T-helper 9 cell (primary cell): ENCODE measurements at places on chromosomes 2 and 18.

- no peak for DNase-seq
Observed at GRCh38 chr18:35042389-35043071, 1.3 kb downstream of the MAPRE2 start.

- no peak for DNase-seq
Observed at GRCh38 chr2:100248971-100249370, 73.3 kb downstream of the LONRF2 start.

GRCh38 chr2:54122171-54122935 is 6.9 kb downstream of the ACYP2 start:
- no peak for DNase-seq

DNA sequence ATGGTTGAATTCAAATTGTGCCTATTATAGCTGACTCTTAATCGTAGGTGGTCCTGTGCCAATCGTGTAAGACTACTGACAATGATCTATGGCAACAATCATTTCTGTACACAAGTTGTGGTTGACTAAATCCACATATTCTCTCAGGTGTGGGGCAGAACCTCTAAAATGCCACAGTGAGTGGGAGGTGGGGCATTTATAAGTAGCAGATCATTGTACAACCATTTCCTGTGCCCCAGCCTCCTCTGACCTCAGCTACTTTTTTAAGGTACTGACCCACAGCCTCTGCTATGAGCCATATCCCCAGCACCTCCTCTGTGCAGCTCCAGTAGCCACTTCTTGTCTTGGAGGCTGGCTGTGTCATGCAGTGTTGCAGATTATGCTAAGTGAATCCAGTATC is 48.6 kb upstream of the RAPH1 start:
- DNase-seq = no peak

DNA sequence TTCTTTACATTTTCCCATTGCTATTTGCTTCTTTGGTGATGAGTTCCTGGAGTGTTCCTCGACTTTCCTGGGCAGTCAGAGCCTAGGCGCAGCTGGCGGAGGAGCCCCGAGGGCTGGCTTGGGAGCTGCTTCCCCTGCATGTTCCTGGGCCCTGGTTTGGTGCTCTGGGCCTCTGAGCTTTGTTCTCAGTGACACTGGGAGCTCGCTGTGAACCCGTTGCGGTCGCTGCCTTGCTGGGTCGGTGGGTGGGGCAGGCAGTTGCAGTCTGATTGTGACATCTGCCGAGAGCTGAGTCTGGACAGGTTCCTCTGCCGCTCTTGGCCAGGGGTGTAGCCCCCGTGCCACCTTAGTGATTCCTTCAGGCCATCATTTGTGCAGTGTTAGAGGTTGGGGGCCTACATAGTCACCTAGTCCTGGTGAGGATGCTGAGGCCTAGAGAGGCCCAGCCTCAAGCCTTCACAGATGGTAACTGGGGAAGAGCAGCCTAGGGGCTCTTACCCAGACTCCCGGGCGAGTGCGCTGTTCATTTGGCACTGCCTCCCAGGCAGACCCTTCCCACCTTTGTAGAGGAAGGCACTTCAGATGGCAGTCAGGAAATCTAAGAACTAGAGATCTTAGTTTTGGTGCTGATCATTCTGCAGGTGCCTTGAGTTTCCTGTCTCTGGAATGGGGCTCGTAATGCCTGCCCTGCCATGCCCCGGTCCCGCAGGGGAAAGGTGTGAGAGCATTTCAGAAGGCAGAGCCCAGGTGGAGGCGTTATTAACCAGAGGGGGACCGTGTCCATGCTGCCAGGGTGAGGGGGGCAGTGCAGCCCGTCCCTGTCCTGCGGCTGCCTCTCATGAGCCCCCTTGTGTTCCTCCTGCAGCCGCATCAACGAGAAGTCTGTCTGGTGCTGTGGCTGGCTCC is 8.4 kb downstream of the ASB1 start:
- no peak for DNase-seq

GRCh38 chr2:58812771-58813344 is 571.7 kb upstream of the FANCL start:
- no peak for DNase-seq

DNA sequence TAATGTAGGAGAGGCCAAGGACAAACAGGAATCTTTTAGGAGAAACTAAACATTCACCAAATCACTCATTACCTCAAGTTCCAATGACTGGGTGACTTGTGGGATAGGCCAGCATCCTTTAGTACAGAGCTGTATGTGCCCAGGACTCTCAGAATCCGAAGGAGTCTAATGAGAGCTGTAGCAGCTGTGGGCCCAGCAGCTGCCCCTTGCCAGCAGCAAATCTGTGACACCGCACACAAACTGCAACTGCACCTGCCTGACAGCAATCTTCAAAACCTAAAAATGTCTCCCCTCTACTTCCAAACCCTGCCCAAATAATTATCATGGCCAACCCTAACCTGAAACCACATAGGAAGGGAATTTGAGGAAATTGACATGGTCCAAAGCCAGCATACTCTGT is 44.5 kb upstream of the ACVR2A start:
- no peak for DNase-seq

DNA sequence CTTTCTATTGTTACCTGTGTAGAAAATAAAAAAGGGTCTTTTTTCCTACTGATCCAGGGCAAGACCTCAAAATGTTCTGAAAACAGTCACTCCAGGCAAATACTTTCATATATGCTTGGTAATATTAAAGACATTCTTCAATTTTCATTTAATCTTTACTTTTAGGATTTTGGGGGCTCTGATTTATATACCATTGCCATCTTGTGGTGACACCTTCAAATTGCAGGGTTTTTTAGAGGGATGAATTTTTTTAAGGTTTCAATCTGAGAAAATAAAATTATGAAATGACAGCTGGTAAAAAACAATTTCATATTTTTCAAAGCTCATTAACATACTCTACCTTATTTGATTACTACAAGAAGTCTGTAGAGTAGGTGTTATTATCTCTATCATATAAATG is 26.8 kb downstream of the MAPK4 start:
- DNase-seq = no peak

DNA sequence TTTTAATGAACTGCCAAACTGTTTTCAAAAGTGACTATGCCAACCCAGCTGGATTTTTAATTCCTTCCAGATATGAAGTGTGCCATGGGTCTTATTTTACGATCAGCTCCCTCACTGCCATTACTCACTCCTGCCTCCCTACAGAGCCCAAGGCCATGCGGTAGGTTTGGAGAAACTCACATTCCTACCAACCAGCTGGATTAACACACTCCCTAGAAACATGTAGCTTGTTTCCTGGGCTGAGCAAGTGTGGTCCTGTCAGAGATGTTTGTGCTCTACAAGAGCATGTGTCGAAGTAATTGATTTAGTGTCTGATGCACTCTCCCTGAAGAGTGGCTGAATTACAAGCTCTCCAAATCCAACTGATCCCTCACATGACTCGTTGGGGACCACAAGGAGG is 82.5 kb downstream of the SPP2 start:
- no peak for DNase-seq

DNA sequence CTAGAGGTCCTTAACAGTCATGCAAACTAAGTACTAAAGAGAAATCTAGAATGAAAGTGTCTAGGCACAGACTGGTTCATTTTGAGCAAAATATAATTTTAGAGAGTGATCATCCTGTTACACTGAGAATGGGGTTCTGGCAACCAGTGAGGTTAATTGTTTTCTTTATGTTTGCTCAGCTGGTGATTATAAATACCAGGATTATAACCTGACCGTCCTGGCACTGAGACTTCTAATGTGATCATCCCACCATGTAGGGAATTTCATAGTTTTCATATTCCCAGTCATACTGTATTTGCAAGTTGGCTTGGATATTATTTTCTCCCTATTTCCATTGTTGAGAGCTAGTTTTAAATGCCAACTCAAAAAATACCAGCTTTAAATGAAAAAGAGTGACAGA is 852.5 kb upstream of the LRATD1 start:
- no peak for DNase-seq

DNA sequence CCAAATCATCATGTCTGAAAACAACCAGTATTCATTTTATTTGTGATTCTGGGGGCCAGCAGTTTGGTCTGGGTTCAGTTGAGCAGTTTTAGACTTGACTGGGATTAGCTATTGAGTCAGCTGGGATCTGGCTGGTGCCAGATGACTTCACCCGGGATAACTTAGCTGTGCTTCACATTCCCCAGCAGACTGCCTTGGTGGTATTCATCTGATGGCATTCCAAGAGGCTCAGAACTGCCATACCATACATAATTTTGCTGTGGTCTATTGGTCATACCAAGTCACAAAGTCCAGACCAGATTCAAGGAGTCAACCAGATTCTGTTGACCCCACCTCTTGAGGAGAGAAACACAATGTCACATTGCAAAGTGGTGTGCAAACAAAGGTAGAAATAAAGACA is 7.8 kb upstream of the FSHR start:
- DNase-seq = no peak

- DNase-seq = no peak
Observed at GRCh38 chr2:66982766-66983165, 414.4 kb upstream of the ETAA1 start.
